Activated naive CD4-positive, alpha-beta T cell treated with Interleukin-2 at 50 U/mL for 16 hours (primary cell): ENCODE measurements at places on chromosomes 7 and 10.

GRCh38 chr10:132710036-132710686 lies 75.8 kb downstream of the NKX6-2 start:
- no peak for DNase-seq

DNA sequence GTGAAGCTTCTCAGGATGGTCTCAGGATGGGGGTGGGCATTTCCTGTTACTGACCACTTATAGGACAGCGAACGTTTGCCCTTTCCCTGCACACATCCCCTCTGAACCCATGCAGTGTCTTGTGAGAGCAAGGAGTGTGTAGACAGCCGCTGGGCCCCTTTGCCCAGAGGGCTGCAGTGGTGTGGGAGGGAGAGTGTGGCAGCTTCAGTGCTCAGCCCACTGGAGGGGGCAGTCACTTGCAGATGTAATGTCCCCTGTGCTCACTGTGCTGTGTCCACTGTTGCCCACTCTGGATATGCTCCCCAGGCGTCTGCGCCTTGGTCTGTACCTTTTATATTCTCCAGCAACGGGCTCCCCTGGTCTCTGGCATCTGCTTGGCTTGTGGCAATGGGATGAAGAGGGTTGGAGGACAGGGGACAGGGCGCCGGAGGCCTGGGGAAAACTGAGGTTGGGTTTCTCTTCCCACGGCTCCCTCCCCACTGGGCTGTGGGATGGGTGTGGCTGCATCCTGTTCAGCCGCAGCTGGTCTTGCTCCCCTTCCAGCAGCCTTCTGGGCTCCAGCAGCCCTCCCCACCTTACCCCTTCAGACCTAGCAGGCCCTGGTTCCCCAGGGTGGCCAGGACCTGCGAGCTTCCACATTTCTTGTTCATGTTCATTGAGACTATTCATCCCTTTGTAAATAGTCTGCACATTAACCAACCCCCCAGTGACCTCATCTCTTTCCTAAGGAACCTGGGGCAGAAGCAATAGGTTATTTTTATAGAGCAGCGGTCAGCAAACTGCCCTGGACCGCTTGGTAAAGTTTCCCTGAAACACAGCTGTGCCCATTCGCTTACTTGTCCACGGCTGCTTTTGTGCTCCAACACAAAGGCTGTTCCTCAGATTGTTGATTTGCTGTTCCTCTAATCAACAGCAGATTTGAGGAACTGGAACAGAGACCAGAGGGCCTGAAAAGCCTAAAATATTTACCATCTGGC lies 6.1 kb downstream of the ZNF789 start:
- DNase-seq, result no peak

DNA sequence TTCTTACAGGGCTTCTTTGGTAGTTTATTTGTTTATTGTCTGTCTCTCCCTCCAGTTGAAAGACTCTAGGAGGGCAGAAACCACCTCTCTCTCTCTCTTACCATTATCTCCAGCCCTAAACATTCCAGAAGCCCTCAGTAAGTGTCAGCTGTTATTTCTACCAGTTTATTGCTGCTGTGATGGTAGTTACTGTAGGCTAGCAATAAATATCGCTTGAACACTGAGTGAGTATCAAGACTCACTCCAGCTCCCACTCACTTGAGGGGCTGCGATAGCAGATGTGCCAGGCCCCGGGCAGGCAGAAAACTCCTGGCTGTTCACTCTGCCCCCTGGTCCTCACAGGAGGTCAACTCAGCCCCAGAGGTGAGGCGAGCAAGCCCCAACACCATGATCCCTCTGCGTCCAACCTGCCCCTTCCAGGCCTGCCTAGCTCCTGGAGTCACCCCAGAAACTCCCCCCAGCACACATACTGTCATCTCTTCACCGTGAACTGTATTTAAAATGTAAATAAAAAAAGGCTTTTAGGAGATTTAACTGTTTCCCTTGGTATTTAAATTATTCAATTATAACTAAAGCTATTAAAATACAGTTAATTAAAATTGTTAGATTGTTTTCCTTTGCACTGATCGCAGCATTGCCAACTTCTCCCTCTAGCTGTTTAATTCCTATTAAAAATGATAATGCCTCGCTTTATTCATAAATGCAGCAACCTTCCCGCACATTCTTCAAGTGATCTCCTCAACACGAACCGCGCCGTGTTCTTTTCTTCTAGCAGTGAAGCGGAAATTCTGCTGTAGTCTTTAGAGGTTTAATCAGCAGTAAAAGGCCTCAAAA lies 321.1 kb upstream of the ZMIZ1 start:
- no peak for DNase-seq

- no peak for DNase-seq
Measured at GRCh38 chr7:80140388-80140787, 5.8 kb downstream of the GNAI1 start.

- DNase-seq, result no peak
Measured at GRCh38 chr10:97718659-97719142, 5.2 kb downstream of the MARVELD1 start.
